ENCODE measurements at places on chromosomes 6 and 20.

- no peak for DNase-seq
Observed at GRCh38 chr6:16397623-16398022, 159.2 kb downstream of the GMPR start.

GRCh38 chr6:29414588-29414987 lies at the start of gene OR12D1:
TSS of gene OR12D1 (plus strand) at chr6:29414928.
- DNase-seq = no peak

DNA sequence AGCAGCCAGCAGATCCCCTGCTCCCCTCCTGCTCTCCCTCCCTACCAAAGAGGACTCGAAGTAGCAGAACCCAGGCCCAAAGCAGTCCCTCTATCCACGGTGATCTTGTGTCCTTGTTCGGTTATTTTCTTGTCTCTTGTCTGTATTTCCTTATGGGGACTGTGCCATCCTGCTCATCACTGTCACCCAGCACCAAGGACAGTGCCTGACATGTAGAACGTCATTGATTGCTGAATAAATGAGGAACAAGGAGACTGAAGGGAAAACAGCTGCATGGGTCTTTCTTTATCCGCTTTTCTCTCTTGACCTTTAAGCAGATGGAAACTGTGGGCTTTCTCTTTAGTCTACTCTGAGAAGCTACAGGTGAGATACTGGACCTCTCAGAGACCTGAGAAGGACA lies 29.4 kb upstream of the ZNF831 start:
- no peak for DNase-seq

- no peak for DNase-seq
Observed at GRCh38 chr6:154458565-154459470, 51.7 kb downstream of the CNKSR3 start.

DNA sequence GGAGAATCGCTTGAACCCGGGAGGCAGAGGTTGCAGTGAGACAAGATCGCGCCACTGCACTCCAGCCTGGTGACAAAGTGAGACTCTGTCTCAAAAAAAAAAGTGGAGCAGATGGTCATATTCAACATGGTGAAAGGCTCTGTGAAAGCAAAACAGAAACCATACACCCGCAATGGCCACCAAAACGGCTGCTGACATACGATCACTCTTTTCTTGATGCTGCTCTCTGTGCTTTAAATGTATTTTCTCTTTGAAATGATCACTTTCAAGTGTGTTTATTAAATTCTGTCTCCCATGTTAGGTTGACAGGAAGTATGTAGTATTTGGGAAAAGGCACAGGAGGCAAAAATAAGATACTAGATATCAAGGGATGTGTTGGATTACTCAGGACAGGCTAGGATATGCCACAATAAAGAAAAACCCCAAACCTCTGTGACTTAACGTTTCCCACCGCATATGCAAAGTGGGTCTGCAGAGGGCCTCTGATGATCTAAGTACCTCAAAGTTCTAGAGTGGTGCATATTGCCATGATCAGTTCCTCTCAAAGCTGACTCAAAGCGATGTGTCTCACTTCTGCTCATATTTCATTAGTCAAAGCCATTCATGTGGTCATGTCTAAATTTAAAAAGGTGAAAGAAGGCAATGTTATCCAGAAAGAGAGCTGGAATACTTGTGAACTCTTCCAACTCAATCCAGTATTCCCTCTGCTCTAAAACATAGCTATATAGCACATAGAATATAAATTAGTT lies 155.1 kb upstream of the SOX4 start:
- DNase-seq = no peak

GRCh38 chr20:4736875-4737274 lies 15.2 kb downstream of the PRND start:
- no peak for DNase-seq

- DNase-seq = no peak
Observed at GRCh38 chr6:134701301-134701700, 248.6 kb downstream of the ALDH8A1 start.

GRCh38 chr20:13231031-13231752 lies 10.1 kb downstream of the ISM1 start:
- DNase-seq = no peak

DNA sequence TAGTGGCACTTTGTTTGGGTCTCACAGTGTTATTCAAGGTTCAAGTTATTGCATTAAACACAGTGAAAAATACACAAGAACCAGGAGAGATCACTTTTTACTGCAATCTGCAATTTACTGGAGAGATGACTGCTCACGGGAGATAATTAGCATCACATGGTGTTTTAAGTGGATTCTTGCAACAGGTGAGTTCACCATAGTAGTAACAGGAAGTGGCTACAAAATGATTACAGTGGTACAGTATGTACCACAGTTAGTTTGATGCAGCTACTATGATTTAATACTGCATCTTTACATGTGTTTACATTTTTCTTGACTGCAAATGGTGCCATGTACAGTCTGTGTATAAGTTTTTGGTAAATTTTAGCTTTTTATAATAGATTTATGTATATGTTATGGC lies 96.5 kb upstream of the SCP2D1 start:
- no peak for DNase-seq
